ENCODE measurements at places on chromosomes 6 and 20.

- DNase-seq, result no peak
Measured at GRCh38 chr6:122202576-122203137, 196.8 kb upstream of the HSF2 start.

DNA sequence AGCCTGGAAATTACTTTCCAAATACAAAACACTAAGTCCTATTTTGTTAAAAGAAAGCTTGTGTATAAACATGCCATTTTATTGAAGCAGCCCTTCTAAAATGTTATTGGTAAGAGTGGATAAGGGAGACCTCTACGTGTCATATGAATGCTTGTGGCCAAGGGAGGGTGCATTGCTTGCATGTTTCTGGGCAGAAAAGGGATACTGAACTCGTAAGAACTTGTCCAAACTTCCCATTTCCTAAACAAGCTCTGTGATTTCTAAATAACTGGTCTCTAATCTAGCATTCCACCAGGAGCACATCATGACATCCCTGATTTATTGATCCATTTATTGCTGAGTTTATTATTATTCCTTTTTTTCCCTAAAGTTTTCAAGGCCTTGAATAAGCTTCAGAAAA, 474.1 kb downstream of the CD109 start:
- peak; percentile 20 for DNase-seq

GRCh38 chr20:10023911-10024310, 10.9 kb upstream of the ANKEF1 start:
- DNase-seq, result peak; percentile 39

GRCh38 chr6:161266513-161267230, 7.2 kb downstream of the AGPAT4 start:
- DNase-seq, result no peak

DNA sequence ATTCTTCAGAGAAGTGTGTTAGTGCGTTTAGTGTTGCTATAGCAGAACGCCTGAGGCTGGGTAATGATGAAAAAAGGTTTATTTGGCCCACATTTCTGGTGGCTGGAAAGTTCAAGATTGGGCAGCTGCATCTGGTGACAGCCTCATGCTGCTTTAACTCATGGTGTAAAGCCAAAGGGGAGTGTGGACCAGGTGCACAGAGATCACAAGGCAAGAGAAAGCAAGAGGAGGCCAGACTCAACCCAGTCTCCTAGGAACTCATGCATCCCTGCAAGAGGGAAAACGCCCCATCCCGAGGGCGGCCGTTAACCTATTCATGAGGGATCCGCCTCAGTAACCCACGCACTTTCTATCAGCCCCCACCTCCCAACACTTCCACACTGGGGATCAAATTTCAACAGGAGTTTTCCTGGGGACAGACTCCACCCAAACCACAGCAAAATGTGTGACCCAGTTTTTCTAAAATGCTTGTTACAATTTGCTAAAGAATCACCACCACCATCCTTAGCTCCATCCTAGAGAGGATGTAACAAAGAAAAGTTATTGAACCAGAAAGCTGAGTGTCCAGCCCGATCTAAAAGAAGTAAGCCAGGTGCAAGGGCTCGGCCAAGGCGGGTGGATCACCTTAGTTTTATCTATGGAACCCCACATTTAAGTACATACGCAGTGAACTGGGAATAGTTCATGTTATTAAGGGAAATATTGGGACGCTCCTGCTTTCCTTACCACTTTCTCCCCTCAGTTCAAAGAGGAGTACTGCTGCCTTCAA, 164.8 kb downstream of the QKI start:
- DNase-seq, result peak; percentile 28

DNA sequence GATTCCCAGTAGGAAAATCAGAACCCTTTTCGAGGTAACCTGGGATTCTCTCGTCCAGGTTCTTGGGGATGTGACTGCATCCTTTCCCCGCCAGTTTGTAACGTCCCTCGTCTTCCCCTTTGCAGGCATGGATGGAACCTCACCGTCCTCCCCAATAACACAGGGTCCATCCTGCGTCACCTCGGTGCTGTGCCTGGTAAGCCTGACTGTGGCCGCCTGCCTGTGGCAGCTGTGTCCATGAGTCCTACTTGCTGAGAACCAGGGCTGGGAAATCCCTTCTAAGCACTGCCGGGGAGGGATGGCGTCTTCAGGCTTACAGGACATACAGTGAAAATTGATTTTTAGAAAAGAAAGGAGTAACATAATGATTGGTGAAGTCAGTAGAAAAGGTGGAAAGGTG, 155.6 kb downstream of the DTNBP1 start:
- no peak for DNase-seq

- peak; percentile 35 for DNase-seq
Measured at GRCh38 chr20:54350415-54350814, 125.0 kb upstream of the DOK5 start.

GRCh38 chr6:43774776-43775534, 4.9 kb downstream of the VEGFA start:
- DNase-seq, result peak; percentile 73

DNA sequence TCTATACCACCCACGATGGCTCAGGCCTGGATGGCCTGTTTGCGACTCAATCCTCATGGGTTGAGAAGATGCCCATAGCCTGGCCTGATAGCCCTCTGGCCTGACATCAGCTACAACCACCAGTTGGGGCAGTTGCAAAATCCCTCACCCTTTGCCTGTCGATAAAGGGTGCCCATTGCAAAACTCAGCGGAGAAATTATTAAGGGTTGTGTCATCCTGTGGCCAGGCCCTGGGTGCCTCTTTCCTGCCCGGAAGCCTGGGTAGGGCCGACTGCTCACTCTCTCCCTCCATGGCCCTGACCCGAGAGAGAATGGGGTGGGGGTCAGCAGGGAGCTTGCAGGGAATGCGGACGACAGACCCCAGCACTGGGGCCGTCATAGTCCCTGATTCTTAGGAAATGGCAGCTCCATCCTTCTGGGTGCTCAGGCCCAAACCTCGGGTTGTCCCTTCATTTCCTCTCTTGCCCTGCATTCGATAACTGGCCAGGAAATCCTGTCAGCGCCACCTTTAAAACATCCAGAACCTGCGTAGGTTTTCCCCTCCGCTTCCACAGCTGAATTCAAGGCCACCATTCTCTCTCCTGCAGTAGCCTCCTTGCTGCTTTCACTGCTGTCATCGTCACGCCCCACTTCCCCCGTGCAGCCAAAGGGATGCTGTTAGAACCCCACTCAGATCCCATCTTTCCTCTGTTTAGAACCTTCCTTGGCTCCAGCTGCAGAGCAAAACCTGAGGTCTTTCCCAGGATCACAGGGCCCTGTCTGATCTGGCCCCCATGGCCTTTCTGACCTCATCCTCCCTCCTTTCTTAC, 31.1 kb downstream of the CEBPB start:
- DNase-seq, result peak; percentile 58

DNA sequence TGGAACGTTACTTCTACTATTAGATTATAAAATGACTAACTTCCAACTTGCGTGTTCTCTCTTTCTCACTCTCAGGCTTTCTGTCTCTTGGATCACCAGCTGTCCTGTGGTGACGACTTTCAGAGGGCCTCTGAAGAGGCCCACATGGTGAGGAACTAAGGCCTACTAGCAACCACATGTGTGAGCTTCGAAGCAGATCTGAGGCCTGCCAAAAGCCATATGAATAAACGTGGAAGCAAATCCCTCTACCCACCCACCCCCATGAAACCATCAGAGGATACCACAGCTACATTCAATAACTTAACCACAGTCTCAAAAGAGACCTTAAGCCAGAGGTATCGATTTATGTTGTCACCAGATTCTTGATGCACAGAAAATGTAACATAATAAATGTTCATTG, 13.5 kb upstream of the BMP5 start:
- no peak for DNase-seq

GRCh38 chr6:135286962-135287538, 105.9 kb downstream of the MYB start:
- no peak for DNase-seq

- DNase-seq, result no peak
Measured at GRCh38 chr20:8423482-8423881, 291.4 kb downstream of the PLCB1 start.

DNA sequence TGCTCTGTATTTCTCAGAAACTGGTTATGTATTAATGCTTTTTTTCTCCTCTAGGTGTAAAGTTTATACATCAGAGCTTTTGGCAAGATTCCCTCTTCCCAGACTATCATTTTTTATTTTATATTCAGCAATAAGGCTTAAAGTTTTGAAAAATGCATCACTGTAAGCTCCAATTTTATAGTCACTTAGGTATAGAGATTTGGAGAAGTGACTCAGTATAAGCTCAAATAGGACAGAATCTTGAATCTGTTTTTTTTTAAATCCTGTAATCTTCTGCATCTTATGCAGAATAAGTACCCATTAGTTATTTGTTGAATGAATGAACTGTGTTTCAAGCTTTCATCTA, 1.0 kb downstream of the NCOA7 start:
- DNase-seq, result no peak

DNA sequence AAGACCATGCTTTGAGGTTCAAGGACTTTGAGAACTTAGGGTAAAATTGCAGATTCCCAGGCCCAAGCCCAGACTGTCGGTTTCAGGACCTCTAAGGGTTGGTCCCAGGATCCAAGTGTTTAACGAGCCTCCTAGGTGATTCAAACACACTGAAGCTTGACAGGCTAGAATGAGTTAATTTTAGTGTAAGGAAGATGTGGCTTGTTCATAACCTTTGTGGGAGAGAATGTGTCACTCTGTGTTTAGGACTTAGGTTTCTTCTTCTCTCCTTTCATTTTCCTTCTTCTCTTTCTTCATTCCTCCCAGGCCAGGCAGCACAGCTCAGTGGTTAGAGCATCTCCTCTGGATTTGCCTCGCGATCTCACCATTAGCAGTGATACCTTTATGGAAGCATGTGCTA, 104.8 kb upstream of the KCNG1 start:
- no peak for DNase-seq

DNA sequence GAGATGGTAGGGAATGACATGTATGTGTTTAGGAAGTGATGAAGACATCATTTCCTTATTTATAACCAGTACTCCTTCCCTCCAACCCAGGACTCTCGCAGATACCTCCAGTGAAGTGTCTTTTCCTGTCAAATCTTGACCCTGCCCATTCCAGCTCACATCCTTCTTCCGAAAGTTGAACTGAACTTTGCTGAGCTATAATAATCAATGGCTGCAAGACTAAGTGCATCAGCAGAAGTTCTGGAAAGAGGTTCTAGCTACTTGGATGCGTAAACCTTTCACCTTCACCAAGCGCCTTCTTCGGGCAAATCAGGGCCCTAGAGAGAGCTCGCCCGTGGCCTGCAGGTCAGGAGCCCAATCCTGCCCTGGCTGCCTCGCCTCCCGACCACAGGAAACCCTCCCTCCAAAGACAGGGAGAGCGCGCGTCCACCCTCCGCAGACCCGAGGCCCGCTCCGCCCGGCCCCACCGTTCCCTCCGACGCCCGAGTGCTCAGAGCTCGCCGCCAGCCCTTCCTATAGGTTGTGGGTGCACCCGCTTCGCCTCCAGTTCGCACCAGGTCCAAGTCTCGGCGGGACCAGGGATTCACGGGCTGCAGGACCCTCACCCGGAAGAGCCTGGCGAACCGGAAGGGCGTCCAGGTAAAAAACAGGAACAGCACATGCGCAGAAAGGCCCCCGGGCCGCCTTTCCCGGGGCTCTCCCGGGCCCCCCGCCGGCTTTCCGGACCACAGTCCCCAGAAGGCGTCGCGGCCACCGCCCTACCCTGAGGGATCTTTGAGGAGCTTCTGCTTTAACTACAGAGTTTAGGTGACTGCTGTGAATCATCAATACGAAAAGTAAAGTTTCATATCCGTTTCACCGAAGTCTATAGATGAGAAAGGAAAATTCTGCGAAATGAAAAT, at the start of gene ZNF334:
ZNF334 (minus strand) TSS at position 617 of the 902 bp plus-strand sequence. CDS start 1,457 bp downstream, outside the sequence.
- peak; percentile 34 for DNase-seq

DNA sequence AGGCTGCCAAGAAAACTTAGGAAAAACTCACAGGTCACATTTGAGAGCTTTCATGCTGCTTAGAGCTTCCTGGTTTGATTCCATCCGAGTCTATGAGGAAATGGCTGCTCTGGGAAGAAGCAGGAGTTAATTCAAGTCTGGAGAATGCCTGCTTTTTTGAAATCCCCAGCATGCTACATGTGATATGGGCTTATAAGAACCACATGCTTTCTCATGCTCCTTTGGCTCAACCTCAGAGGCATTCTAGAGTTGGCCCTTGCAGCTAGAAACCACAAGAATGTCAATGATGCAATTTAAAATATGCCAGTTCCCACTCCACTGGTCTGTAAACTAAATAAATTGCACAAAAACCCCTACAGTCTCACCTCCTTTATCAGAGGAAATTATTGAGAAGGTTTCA, 142.9 kb upstream of the OLIG3 start:
- DNase-seq, result peak; percentile 97

DNA sequence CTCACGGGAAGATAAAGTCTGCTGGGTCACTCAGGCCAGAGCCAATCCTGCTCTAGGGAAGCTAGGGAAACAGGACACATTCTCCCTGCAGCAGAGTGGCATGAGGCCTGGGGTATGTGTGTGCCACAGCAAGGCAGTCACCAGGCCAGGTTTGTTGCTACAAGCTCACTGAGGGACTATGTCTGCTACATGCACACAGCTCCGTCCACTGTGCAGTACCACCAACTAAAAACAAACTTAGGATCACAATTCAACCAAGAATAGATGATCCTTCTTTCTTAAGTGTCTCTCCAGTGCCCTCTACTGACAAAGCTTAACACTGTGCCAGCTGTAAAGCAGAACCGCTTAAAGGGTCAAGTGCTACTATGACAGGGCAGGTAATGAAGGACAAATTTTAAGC, 192.5 kb downstream of the PTPRK start:
- DNase-seq, result peak; percentile 50

GRCh38 chr6:12595161-12595811, 121.3 kb upstream of the PHACTR1 start:
- peak; percentile 59 for DNase-seq

GRCh38 chr6:56799989-56800388, 154.9 kb upstream of the BEND6 start:
- DNase-seq, result no peak

GRCh38 chr6:152136449-152136825, 329.0 kb downstream of the ESR1 start:
- no peak for DNase-seq

GRCh38 chr6:116298973-116299372, 19.2 kb upstream of the TSPYL1 start:
- no peak for DNase-seq

- DNase-seq, result no peak
Measured at GRCh38 chr6:91243436-91243835, 656.6 kb upstream of the MAP3K7 start.

- DNase-seq, result no peak
Measured at GRCh38 chr6:2232445-2232844, 13.0 kb downstream of the GMDS start.

- DNase-seq, result no peak
Measured at GRCh38 chr20:37521061-37521771, at the start of gene NNAT. NNAT (plus strand) TSS chr20:37521250; CDS start chr20:37521332, 82 bp downstream.

Measured in fibroblast of mammary gland (primary cell).